Caki2 (cell line): ENCODE measurements at places on chromosomes 13 and 19.

DNA sequence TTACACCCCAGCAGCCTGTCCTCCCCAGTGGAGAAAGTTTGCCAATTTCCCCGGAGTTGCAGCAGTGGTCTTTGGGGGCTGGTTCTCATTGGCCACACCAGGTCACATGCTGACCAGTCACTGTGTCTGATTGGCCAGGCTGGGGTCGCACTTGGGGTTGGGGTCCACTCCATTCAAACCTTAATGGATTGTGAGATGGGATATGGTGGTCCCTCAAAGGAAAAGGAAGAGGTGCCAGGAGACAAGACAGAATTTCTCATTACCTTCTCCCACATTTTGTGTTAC is 3.4 kb downstream of the PPM1N start:
- no peak for DNase-seq

GRCh38 chr19:41192574-41193429 is at the start of gene CYP2S1:
Gene CYP2S1 (plus strand): TSS chr19:41193219. CDS start chr19:41193265, 46 bp downstream.
- DNase-seq = peak; percentile 86

GRCh38 chr13:90519157-90519556 is 828.3 kb upstream of the MIR17HG start:
- no peak for DNase-seq

DNA sequence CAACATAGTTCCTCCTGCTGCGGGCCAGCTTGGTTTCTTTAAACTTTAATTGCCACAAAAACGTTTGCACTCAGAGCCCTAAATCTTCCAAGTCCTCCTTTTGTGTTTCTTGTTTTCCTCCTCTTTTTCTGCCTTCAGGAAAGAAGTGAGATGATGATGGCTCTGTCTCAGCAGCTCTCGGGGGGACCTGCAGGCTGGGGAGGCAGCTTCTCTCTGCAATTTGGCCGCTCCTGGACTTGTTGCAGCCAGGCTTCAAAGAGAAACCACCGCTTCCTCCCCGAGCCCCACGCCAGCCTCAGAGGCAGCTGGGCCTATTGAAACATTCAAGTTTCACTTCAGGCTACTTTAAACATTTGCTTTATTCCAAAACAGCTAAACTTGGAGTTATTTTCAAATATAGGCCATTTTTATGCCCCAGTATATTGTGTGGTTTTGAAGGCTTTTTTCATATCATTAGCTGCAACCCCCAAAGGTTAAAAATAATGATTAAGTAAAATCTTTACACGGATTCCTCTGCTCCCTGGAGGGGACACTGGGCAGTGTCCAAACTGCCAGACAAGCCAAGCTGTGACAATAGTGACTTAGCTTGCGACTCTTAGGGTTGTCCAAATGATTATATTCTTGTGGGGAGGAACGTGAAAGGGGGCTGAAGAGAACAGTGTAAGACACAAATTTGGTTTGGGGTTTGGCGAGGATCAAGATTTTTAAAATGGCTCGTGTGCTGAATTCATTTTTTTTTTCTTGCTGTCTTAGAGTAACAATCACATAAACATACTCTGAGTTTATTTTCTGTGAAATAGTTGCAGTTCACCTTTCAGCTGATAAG is 330.8 kb downstream of the DLEU7 start:
- DNase-seq = no peak

GRCh38 chr19:18478545-18479311 is 40.8 kb upstream of the ISYNA1 start:
- DNase-seq = peak; percentile 32

DNA sequence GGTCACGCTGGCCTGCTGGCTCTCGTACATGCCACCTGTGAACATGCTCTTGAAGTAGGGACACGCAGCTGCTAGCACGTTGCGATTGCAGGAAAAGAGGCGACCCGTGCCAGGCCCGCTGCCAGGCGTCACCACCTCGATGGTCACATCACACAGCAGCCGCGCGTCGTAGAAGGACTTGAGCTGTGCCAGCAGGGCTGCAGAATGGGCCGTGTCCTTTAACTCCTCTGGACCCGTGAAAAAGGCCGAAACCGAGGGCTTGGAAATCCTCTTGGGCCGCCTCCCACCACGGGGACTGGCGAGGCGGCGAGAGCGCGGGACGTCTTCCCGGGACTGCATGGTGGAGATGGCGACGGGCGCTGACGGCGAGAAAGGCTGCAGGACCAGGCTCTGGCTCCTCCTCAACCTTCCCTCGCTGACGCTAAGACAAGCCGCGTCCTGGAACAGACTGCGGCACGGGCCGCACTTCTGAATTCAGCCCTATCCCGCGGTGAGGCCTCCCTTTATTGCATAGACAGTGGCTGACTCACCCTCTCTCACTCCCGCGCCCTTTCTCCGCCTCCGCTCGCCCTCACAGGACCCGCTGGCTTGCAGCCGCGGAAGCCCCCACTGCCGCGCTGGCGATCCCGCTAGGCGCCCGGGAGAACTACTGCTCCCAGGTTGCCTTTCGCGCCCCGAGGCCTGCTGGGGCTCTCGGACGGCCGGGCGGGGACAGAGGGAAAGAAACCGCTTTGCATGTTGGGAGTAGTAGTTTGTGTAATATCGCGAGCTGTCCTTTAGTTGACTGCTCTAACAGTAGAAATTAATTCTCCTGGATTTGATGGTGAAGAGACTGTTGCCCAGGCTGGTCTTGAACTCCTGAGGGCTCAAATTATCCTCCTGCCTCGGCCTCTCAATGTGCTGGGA is at the start of gene KBTBD7:
Gene KBTBD7, minus strand, starts transcription at position 651 of the 906 bp plus-strand sequence. Its CDS starts 312 bp downstream, at position 339.
- peak; percentile 93 for DNase-seq

GRCh38 chr19:56927791-56928207 is 87.3 kb upstream of the PEG3 start:
- peak; percentile 47 for DNase-seq

- no peak for DNase-seq
These were observed at the start of gene GNG8 for GRCh38 chr19:46635920-46636761. Gene GNG8 (minus strand): TSS chr19:46636202. CDS start chr19:46634682, 1,520 bp downstream.

GRCh38 chr13:98454389-98454881 is 122.5 kb downstream of the STK24 start:
- DNase-seq = peak; percentile 33

DNA sequence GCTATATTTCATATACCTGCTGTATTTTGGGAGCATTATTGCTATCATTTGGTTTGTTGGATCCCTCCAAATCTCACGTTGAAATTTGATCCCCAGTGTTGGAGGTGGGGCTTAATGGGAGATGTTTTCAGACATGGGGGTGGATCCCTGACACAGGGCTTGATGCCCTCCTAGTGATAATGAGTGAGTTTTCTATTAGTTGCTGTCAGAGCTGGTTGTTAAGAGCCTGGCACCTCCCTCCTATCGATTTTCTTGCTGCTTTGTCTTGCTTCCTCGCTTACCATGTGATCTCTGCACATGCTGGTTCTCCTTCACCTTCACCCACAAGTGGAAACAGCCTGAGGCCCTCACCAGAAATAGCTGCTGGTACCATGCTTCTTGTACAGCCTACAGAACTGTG is 259.9 kb upstream of the STARD13 start:
- DNase-seq = no peak

- DNase-seq = no peak
These were observed 86.0 kb downstream of the GADD45B start for GRCh38 chr19:2561895-2562294.

GRCh38 chr13:95262837-95263384 is 38.3 kb downstream of the ABCC4 start:
- peak; percentile 51 for DNase-seq

DNA sequence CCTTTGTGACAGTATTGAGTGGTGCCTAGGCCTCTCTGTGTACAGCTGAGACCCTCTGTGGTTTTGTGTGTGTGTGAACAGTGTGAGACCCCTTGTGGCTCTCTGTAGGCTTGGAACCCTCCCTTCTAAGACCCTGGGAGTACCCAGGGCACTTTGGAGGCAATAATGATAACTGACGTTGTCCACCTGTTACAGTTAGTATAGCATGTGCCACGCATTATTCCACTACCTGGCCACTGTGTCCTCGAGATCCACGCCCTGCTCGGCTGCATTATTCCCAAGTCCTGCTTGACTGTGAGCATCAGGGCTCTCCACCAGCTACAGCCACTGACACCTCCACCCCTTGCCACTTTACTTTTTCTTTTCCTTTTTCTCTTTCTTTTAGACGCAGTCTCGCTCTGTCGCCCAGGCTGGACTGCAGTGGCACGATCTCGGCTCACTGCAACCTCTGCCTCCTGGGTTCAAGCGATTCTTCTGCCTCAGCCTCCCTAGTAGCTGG is 2.0 kb downstream of the GRAMD1A start:
- no peak for DNase-seq

GRCh38 chr13:36163809-36164308 is 32.7 kb upstream of the DCLK1 start:
- DNase-seq = peak; percentile 86

- DNase-seq = peak; percentile 73
These were observed 792 bp upstream of the LENG8 start for GRCh38 chr19:54448040-54448773.

- no peak for DNase-seq
These were observed 2.1 kb downstream of the POU4F1 start for GRCh38 chr13:78601124-78601873.

DNA sequence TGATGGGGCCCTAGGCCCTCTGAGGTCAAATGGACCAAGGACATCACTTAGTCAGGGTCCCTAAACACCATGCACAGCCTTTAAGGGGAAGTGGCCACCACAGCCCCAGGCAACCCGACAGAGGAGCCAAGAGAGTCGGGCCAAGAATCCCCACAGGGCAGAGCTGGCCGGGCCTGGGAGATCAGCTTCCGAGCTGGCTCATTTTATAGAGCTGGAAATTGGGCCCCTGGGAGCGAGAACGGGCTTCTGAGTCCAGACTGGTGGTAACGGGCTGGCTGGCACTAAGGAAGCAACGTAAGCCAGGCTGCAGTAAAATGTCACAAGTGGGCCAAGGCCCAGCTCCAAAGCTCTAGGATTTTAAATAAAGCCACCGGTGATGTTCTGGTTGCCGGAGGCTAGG is 51.1 kb downstream of the HSPH1 start:
- no peak for DNase-seq

DNA sequence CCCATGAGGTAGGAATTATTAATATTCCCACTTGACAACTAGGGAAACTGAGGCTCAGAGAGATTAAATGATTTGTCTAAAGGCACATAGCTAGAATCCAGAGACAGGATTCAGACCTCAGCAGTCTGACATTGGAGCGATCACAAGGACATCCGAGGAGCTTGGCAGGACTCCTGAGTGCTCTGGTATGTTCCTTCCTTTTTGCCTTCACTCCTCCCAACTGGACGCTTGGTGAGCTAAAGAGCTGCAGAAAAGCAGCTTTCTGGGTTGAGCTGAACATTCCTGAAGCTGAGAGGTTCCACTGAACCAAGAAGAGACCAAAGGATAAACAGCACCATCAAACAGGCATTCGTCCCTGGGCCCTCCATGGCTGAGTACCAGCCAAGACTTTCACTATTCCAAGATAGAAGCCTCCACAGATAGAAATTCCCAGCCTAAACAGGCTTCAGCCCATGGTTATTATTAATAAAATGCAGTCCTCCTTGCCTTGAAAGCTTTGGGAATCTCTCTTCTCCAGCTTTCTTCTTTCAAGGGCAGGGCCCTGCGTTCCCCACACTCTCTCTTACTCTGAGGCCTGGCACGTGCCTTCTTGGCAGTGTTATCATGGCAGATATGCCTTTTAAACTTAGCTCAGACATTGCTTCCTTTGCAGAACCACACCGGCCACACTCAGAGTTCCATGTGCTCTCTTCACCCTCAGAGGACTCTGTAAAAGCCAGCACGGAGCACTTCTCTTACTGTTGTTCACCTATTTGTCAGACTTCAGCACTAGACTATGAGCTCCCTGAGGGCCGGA is 97.1 kb downstream of the CYSLTR2 start:
- no peak for DNase-seq

DNA sequence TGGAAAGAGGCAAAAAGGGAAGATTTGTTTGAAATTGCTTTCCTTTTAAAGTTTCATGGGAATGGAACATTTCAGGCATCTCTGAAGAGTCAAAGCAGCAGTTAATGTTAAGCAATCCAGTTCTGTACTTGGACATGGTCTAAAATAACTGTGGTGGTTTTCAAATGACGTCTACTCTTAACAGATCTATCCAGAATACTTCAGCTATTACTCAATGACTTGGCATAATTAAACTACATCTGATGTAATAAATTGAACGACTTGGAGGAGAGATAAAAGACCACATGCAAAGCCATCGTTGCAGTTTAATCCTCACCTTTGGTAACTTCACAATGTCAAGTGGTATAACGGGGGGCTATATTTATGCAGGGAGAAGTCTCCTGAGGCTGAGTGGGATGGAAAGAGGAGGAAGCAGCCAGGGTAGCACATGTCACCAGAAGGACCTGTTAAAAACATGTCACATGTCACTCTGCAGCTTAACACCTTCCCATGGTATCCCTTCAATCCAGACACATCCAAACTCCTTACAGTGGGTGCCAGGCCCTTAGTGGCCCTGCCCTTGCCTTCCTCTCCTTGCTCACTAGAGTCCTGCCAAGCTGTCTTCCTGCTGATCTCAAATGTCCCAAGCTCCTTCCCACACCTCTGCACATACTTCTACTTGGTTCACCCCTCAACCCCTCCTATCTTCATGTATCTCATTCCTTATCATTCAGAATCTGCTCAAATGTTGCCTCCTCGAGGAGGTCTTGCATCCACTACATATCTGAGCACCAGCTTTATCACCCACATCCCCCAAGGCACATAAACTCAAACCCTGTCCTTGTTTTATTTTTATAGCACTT is 327.8 kb downstream of the SUCLA2 start:
- no peak for DNase-seq

- peak; percentile 19 for DNase-seq
These were observed 62.3 kb downstream of the ZNF627 start for GRCh38 chr19:11659612-11660011.
